Endothelial cell of umbilical vein (primary cell): ENCODE measurements at places on chromosomes 11 and 22. TPM values are rescaled to one million over a fixed set of nuclear protein-coding genes. Genes with fewer than 3 reads are reported as not detected.

OR4D5 gene
- not detected in 2 replicates for polyA plus RNA-seq

DNA sequence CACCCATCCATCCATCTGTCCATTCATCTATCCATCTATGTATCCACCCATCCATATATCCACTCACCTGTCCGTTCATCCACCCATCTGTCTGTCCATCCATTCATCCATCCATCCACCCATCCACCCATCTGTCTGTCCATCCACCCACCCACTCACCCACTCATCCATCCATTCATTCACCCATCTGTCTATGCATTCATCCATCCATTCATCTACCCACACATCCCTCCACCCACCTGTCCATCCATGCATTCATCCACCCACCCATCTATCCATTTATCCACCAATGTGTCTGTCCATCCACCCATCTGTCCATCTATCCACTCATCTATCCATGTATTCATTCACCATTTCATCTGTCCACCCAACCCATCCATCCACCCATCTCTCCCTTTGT, 33.3 kb downstream of the NADSYN1 start:
- DNase-seq: no peak
- no peak overlapping the region for H3K27ac ChIP-seq
- H3K4me1 ChIP-seq: peaks cover 25% of the 10 kb centered on the region
- no peaks in the 10 kb centered on the region for H3K27me3 ChIP-seq

- H3K4me1 ChIP-seq: peaks cover 12% of the 10 kb centered on the region
- no peaks in the 10 kb centered on the region for H3K36me3 ChIP-seq
- no peak for DNase-seq
- H3K27me3 ChIP-seq: no peaks in the 10 kb centered on the region
- no peak overlapping the region for H3K4me3 ChIP-seq
These were observed 52.5 kb downstream of the ANO1 start for GRCh38 chr11:70130636-70131035.

DNA sequence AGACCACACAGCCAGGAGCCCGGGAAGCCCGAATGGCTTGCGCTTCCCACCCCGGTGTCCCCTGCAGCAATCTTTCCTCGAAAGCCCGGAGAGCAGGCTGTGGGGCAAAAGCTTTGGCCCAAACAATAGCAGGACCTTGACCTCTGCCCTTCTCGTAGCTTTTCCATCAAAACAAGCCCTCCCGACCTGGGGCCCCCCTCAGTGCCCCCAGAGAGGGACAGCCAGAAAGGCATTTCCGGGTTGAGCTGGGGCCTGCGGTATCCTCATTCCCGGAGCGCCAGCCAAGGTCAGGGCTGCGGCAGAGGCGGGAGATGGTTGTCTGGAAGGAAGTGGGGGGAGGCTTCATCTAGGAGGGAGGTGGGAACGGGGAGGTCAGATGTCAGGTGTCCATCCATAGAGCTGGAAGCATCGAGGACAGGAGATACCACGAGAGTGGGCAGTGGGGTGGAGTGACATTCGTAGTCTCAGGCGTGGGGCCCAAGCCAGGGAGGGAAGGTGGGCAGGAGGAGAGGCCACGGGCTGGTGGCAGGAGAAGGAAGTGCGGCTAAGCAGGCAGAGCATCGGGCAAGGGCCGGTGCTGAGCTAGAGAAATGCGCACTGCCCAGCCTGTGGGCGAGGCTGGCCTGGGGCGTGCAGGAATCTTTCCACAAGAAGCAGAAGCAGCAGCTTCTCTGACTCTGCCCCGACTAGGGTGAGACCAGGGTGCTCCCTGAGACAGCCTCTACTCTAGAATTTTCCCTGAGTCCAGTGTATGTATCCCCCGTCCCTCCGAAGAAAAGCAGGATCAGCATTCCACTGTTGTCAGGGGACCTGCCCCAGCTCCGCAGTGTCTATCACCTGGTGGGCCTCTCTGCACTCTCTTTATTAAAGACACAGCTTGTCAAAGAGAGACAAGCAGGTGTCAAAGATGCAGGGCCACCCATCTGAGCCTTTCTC, 14.3 kb downstream of the PDGFB start:
- H3K36me3 ChIP-seq: peaks cover 63% of the 10 kb centered on the region
- H3K27me3 ChIP-seq: no peaks in the 10 kb centered on the region
- H3K27ac ChIP-seq: peak overlapping the region; percentile 51

DNA sequence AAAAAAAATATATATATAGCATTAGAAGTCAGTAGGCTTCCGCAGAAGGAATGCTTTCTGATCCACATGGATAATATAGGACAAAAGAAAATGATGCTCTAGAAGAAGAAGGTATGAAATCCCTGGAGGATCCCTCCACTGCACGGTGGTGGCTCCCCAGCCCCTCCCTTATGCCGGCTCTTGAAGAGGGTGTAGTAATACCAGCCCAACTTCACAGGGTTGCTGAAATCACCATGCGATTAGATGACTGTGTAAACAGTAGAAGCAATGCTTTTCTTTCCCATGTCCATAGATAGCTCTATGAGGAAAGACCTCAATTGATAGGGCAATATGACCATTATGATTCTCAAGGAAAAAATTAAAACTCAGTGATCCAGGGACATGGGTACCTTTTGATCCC, 3.2 kb upstream of the ETS1 start:
- H3K27me3 ChIP-seq: peaks cover 20% of the 10 kb centered on the region
- peaks cover 17% of the 10 kb centered on the region for H3K4me1 ChIP-seq
- no peak overlapping the region for H3K4me3 ChIP-seq
- DNase-seq: no peak
